NCI-H510A treated with DMSO at 0.1 percent for 48 hours (cell line): ENCODE measurements at places on chromosomes 2 and 18.
A peak's percentile ranks its signal among the peaks of the same experiment; 100 is the strongest.

DNA sequence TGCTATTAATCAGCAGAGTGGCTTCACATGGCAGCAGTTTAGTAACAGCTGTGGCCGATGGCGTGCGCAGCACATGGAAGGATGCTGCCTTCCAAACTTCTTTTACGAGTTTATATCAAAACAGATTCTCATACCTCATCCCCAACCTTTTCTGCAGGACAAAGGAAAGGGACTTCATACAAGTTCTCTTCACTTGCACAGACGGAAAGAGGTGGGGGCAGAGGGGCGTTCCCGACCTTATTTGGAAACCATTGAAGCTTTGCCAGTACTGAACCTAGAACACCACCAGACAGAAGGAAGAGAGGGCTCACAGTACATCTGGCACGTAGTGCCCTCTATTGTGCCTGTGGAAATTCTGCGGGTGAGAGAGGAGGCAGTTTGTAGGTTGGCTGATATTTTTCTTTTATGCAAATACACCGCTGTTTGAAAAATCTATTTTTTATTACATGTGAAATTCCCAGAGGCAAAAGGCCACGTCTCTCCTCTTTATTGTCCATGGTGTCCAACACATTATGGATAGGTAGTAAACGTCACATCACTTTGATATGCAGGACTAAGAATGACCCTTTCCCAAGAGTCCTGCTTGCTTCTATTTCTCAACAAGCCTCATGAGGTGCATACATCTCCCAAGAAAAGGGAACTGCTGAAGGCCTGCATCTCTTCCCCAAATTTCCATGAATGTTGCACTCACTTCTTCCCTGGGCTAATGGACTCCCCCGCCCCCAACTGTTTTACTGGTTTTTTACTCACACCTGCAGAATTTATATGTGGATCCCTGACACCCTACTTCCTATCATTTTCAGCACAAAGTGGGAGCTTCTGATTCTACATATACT is 31.3 kb downstream of the COLEC12 start:
- no peak for DNase-seq

- peak; percentile 80 for DNase-seq
Observed at GRCh38 chr18:832085-832681, 20.1 kb upstream of the YES1 start.

- DNase-seq = no peak
Observed at GRCh38 chr2:191385416-191386160, 140.4 kb downstream of the MYO1B start.

DNA sequence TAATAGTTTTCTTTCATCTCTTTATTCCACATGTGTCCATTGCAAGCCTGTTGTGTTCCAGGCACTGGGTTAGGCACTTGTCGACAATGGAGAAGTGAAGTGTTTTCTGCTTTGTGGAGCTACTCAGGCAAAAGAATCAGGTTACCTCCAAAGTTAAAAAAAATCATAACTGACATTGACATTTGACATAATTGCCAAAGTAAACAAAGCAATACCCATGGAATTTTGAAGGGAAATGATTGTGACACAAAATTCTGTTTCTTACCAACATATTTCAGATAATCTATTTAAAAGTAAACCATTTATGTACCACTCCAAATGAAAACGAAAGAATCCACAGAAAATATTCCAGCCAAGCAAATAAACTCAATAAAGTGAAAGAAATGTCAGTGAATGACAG is 6.4 kb upstream of the TGFA start:
- DNase-seq = no peak

DNA sequence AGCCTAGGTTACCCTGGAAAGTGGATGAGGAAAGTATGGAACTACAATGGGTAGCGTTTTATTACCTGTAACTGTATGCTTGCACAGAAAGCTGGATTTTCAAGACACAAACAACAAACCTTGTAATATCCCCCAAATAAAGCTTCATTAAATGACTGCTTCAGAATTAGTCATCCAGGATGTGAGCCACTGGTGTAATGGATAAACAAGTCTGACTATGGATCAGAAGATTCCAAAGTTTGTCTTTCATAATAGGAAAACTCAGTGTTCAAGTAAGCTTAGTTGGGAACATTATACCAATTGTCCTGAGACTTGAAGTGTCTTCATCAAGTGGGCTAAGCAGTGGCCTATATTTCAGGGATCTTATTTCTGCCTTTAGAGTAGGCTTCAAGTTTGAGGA is 518.8 kb downstream of the LRP1B start:
- no peak for DNase-seq

DNA sequence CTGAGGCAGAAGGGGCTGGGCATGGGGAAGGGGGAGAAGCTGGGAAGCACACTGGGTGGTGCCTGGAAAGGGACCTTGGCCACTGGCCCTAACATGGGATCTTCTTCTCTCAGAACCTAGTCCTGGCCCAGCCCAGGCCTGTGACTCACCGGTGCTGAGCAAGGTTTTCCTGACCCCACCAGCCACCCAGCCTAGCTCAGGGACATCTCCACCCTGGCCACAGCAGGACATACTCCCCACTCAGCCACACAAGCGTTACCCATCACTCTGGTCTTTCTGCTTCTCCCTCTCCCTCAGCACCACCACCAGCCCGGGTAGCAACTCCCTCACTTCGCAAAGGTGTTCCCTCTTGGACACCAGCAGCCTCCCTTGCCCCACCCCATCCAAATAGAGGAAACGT is 22.8 kb downstream of the TNS1 start:
- DNase-seq = no peak

DNA sequence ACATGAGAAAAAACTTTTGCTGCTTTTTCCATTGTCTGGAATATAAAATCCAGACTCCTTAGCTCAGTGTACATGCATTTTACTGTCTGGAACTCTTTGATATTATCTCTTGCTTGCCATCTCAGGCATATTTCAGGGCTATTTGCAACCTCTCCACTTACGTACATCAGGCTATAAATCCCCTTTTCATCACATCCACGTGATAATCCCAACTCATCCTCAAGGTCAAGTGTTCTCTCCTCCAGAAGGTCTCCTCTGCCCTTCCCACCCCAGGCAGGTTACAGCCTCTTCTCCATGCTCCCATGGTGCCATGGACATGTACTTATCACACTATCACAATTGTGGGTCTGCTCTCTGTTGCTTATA is 202.5 kb upstream of the RBMS1 start:
- peak; percentile 59 for DNase-seq

DNA sequence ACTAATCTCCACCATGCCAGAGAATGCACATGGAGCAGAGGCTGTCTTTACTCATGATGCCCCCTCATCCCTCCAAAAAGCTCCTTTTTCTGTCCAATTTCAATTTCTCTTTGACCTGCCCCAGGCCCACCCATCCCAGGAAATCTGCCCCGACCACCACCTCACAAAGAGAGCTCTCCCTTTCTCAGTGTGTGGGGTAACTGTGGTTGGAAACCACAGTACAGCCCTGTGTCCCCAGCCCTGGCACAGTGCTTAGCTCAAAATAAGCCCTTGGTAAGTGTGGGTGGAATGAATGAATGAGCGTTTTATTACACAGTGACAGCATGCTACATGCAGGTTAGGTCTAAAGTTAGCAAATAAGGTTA is 43.7 kb upstream of the CAB39 start:
- DNase-seq = no peak

DNA sequence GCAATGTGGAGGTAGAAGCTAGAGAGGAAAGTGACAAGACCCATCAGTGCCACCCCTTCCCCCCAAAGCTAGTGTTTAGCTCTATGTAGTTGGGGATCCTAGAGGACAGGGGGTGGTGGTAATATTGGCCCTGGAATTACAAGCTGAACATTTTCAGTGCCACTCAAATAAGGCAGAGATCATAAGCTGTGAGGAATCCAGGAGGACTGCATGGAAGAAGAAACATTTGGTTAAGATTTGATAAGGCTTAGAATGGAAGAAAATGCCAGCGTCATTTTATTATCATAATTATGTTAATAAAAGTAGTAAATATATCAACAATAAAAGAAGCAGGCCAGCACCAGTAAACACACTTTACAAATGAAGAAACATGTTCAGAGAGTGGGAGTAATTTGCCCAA is 33.7 kb downstream of the KCNK3 start:
- DNase-seq = no peak

DNA sequence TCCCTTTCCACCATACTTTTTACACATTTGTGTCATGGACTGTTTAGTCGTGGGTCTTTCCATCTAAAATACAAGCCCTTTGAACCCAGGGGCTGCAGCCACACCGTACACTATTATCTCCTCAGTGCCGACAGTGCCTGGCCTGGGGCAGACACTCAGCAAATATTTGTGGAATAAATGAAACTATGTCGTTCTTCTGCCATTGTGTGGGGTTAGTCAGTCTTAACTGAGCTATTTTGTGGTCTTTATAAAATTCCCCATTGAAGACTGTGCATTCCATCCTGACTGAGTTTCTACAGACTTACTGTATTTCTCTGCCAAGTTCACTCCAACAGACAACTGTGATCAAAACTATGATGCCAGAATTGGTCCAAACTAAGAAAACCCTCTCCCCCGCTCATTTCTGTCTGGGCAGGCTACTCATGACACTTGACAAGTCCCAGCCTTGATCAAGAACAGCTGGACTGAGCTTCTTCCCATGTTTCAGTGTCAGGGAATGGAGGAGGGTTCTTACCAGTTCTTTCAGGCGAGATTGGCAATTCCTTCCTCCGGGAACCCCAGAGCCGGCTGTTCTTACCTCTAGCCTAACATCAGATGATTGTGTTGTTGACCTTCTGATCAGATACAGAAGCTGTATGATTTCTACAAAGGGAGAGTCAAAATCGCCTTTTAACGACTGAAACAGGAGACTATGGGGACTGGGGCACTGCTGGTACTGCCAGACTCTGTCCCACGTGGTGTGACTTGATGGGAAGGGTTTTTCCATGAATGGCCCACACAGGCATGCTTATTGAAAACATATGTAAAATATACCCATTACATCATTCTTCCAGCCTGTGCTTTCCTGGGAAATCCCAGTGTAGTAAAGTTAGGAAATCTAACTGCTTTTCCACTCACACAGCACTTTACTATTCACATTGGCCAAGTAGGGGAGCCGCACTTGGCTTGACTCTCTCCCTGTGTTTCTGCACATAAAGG is 77.4 kb upstream of the NPAS2 start:
- no peak for DNase-seq

DNA sequence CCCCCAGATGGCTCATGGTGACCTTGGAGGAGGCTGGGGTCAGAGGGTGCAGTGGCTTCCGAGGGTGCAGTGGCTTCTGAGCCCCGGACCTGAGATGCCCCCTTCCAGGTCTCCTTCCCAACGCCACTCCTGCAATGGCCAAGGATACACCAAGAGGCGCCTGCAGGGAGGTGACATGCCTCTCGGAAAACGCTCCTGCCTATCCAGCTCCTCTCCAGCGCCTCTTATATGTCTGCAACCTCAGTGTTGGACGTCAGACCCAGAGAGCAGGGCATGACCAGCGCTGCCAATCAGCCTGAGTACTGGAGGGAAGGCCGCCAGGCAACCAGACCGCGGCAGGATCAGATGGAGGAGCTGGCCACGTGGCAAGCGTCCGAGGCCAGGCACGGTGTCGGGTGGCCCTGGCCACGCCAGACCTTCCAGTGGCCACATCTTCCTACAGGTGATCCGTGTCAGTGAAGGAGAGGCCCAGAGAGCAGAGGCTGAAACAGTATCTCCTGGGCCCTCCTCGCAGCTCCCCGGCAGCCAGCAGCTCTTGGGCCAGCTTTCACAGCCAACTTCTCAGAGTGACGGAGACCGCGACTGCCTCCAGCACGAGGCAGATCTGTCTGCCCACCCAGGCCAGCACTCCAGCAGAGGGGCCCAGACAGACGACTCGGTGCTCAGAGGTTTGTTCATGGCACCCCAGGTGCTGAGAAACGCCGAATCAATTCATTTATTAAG is 199.5 kb upstream of the SALL3 start:
- no peak for DNase-seq

DNA sequence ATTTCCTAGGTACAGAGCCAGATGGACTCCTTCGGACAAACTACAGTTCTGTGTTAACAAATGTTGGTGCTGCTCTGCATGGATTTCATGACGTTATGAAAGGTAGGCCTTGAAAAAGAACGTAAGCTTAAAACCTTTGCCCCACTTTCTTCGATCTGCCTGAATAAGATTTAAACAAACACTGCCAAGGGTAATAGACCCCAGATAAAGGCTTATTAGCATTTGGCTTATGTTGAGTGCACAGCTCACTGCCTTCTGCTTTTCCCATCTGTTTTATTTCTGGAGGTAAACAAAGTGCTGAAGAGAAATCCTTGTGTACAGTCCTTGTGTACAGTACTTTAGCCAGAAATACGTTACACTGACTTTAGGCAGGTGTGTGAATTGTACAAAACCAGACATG is 50.0 kb upstream of the STON1 start:
- DNase-seq = peak; percentile 52

DNA sequence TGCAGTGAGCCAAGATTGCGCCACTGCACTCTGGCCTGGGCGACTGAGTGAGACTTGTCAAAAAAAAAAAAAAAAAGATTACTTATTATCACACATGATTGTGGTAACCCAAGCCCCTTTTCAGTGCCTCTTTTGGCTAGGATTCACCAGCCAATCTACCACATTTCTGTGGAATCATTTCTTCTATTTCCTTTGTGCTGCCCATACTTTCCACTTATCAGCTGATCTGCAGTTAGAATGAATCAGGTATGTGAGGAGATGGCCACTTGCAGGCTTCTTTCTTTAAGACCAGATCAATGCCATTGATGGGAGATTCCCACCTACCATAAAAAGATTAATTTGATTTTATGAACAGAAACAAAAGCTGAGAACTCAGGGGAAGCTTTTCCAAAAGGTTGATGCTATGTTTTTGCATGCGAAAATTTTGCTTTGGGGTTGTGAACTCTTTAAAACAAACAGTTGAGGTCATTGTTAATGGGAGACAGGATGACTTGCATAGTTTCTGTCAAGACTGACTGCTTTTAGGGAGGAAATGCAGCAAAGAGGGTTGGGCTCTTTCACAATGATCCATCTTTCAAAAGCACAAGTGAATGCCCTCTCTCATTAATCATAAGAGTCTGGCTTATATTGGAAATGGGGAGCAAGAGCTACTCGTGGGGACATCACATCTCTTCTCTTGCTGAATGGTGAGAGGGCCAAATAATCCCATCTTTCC is 66.9 kb upstream of the CYP26B1 start:
- no peak for DNase-seq

DNA sequence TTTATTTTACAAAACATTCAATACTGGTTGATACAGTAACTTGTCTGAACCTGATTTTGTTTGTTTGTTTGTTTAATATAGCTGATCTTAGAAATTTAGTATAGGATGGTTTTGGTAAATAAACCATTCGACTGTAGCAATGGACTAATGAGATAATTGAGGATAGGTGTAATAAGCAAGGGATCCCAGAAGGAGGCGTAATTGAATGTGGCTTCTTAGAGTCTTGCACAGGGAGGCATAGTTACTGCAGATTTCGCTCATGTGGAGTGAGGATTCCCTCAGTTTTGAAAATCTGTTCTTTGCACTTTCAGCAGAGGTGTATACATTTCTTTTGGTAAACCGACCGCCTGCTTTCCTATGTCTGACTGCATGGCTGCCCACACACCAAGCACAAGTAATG is 709.6 kb downstream of the SOCS6 start:
- no peak for DNase-seq
